ENCODE measurements at places on chromosomes 12 and 14. TPM values are rescaled to one million over a fixed set of nuclear protein-coding genes. Genes with fewer than 3 reads are reported as not detected.

The ZNF385A gene
- total RNA-seq = 7.8 TPM

The PLA2G1B gene
- not detected for total RNA-seq

The PTPRO gene
- total RNA-seq = 3.9 TPM

DNA sequence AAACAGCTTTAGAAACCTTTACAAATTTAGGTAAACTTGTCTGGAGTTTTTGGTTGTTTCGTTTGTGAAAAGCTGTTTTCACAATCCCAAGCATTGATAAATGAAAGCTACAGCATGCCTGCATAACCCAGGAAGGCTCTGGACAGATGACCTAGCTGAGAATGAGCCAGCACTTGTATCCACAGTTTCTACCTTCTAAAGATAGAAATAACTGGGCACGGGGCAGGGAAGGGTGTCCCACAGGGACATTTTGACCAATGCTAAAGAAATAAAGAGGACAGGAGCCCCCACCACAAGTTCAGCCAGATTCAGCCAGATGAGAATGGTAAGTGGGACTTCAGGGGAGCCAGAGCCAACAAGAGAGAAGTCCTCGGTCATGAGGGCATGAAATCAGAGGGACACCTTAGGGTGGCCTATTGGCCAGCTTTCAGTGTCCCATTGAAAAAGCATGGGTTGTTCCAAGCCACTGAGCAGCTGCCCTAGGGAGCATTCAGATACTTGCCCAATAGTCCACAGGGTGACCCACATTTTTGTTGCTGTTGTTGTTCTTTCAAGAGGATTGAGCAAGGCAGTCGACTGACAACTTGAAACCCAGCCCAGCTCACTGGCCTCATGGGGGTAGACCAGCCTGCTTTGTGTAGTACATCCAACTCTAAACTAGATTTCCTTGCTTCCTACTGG, 140.3 kb upstream of the NUDT4 start:
- DNase-seq = no peak

DNA sequence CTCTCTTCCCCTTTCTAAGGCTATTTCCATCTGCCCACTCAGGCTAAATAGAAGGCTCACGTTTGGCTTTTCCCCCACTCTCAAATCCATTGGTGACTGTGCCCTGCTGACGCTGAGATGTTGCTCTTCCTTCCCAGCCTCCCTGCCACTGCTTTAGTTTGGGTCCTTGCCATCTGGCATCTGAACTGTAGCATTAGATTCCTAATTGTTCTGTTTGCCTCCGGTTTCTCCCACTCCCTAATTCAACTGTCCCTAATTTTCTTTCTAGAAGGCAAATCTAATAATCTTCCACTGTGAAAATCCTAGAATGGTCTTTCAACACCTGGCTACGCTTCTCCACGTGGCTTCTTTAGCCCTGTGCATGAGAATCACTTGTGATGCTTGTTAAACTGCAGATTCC, 37.6 kb upstream of the SMOC1 start:
- no peak for DNase-seq

DNA sequence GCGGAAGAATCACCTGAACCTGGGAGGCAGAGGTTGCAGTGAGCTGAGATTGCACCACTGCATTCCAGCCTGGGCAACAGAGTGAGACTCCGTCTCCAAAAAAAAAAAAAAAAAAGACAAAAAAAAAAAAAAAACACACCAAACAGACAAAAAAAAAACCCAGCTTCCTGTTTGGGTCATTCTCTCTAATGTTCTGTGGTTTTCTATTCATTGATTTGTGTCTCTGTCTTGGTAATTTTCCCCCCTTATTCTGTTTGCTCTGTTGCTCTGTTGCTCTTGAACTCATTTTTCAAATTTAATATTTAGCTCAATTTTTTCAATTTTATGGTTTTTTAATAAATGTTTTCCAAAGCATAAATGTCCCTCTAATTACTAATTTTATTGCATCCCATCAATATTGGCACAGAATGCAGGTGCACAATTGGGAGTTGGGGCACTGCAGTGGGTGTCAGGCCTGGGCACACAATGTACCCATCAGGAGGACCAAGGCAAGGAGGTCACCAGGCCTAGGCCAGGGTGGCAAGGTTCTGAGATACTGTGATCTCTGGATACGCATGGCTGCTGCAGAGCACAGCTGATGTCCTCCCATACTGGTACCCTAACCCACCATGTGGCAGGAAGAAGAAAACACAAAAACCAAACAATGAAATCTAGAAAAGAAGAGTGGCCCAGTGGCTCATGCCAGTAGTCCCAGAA, 8.0 kb upstream of the GNPTAB start:
- no peak for DNase-seq

- no peak for DNase-seq
These were observed 4.2 kb upstream of the FOXG1 start for GRCh38 chr14:28762303-28762954.

DNA sequence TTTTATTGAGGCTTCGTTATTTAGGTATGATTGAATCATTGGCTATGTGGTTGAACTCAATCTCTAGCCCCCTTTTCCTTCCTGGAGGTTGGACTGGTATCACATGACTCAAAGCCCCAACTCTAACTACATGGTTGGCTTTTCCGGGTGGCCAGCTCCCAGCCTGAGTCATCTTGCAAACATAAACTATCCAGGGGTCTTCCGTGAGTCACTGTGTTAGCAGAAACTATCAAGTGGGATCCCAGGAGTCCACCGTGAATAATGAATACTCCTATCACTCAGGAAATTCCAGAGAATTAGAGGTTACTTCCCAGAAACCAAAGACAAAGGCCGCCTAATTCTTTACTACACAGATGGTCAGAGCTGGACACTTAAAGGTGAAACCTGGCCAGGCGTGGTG, 19.7 kb upstream of the PLEKHD1 start:
- DNase-seq = no peak
